ENCODE measurements at places on chromosomes 5 and 9.
A peak's percentile ranks its signal among the peaks of the same experiment; 100 is the strongest.

DNA sequence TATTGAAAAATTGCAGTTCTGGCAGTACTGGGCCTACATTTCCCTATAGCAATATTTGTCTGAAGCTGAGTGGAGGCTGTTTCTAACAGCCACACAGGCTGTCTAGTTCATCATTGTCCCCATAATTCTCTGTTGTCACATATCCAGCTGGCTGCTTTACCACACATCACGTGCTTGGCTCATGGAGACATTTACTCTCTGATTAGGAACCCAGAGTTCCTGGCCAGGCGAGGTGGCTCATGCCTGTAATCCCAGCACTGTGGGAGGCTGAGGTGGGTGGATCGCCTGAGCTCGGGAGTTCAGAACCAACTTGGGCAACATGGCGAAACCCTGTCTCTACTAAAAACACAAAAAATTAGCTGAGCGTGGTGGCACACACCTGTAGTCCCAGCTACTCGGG, 81.4 kb downstream of the PGM5 start:
- no peak for DNase-seq

- no peak for DNase-seq
These were observed 275.2 kb upstream of the CDH9 start for GRCh38 chr5:27313549-27313948.

- DNase-seq, result no peak
These were observed 51.7 kb downstream of the EXOSC2 start for GRCh38 chr9:130745210-130745800.

DNA sequence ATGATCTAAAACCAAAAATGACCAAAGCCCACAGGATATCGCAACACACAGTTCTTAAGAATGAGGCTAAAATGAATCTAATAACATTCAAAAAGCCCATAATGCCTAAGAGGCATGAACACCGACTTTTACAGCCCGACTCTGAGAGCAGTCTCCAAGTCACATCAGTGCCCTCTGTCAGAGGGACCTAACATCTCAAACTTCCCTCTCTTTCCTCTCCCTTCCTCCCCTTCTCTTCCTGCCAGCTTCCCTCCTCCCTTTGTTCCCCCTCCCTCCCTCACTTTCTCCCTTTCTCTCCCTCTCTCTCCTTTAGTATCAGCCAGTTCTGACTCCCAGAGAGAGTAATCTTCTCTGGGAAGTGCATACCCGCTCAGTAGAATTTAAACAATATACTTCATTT, 154.4 kb downstream of the GLIS3 start:
- DNase-seq, result no peak

DNA sequence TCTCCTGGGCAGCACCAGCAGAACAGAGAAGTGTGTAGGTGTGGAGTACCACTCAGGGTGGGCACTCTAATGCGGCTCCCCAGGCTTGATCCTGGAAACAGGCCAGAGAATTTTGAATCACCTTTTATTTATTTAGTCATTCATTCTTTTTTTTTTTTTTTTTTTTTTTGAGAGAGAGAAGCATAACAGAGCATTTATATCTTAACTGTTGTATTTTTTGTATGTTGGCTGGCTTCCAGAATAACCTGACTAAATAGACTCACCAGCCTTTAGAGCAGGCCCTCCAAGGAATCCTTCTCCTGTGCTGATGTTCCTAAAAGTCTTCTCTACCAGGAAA, 153.4 kb downstream of the PIK3R1 start:
- no peak for DNase-seq

GRCh38 chr9:114172981-114173833, 17.9 kb downstream of the COL27A1 start:
- no peak for DNase-seq

- DNase-seq, result no peak
These were observed 392.4 kb downstream of the NTRK2 start for GRCh38 chr9:85061969-85062368.

DNA sequence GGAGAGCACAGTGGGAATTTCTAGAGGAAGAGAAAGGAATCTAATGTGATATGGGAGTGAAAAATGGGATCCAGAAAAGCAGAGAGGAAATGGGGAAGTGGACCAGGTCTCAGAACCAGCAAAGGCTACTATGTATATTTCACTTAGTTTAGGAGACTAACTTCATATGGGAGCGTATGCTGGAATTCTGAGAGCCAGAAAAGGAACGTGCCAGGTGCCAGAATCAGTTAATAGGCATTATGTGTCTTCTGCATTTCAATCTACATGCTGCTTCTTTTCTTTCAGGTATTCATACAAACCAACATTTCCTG, 28.5 kb upstream of the IFNA14 start:
- no peak for DNase-seq

- peak; percentile 83 for DNase-seq
These were observed 6.5 kb upstream of the MAT2B start for GRCh38 chr5:163498886-163499285.

DNA sequence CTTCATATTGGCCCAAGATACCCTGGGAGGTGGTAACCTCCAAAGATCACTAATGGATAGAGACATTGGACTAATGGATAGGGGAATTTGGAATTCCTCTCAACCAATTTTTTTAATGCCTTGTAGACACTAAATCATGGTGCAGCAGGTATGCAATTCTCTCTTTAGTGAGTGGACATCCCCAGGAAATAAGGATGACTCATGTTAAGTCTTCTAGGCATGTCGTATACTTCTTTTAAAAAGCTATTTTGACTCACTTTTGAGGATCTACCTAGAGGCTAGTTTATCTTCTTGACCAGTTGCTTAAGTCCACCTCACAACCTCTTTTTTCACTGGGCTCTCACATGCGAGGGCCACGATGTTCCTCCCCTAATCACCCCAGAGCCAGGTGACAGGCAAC, 211.6 kb upstream of the CDH12 start:
- no peak for DNase-seq

DNA sequence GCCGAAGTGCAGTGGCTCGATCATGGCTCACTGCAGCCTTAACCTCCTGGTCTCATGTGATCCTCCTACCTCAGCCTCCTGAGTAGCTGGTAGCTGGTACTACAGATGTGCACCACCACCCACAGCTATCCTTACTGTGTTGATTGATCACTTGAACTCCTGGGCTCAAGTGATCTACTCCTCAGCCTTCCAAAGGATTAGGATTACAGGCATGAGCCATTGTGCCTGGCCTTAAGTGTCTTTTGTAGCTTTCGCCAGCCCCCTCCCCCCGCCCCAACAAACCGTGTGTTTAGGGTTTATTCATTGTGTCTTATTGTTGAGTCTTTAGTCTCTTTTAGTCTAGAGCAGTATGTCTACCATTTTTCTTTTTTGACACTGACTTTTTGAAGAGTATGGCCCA, 33.1 kb downstream of the SPIN1 start:
- no peak for DNase-seq

DNA sequence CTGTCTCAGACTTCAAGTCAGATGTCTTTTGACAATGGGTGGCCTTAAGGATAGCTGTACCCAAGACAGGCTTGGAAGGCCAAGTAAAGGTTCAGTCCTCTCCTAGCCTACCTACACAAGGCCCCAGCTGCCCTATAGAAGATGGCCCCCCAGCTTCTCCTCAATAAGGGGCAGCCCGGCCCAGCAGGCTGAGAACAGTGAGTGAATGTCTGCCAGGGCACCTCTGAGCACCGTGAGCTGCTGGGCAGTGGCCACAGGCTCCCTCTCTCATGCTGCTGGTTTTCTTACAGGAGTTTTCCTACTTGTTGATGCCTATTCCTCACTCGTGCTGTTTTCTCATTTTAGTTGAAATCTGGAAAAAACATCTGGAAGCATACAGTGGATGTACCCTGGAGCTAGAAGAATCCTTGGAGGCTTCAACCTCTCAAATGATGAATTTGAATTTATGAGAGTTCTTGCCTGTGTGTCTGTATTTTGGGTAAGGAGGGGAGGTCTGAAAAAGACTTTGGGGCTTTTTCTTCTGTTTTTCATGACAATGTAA, 40.1 kb downstream of the SECISBP2 start:
- no peak for DNase-seq

DNA sequence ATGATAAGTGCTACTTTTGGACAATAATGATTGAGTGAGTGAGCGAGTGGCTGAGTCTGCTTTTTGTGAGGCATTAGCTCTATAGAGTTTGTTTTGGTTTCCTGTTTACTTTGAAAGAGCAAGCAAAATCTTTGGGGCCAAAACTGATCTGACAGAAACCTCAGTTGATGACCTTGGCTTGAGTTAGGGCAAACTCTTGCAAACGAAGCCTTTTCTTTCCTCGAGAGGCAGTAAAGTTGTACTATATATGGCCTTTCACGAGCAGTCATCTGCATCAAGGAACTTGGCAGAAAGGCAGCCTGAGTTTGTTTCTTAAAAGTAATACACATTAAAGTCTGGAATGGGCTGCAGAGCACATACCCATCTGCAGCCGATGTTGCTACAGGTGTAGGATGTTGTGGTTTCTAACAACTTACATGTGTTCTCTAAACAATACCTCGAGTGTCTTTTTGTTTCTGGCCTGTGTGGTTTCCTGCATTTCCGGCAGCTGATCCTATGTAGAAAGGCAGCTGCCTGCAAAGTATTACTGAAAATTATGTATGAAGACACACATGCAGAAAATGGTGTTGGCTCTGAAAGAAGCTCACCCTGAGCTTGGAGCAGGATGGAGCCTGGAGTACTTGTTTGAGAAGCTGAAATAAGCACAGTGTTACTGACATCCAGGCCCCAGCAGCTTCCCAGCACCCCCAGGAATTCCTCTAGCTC, 60.8 kb downstream of the FOXD1 start:
- no peak for DNase-seq

GRCh38 chr9:5448016-5448415, 2.3 kb upstream of the CD274 start:
- DNase-seq, result no peak

- no peak for DNase-seq
These were observed 1.4 kb downstream of the PAX5 start for GRCh38 chr9:37032713-37033112.

DNA sequence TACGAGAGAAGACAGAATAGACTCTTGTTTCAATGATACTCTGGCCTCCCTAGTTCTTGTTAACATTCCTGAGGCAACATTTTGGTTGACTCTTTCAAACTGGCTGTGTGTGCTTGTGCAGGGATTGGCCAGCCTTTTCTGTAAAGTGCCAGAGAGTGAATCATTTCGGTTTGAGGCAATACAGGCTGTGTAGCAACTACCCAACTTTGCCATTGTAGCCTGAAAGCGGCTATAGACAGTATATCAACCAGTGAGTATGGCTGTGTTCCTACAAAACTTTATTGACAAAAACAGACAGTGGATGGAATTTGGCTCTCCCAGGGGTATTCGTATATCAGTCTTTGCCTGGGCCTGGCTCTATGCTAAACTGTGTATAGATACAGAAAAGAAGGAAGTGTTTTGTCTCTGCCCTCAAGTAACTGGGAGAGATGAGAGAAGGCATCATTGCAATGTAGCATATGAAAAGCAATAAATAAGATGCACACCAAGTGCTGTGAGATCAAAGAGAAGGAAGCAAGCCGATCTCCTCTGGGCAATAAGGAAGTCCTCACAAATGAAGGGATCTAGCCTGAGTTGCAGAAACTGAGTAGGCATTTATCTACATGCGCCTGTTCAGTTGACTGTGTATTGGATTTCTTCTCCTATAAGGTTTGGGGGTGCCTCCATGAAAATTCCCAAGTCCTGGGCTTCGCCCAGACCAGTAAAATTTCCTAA, 568.0 kb upstream of the KLF4 start:
- DNase-seq, result peak; percentile 94
